ENCODE measurements at places on chromosomes 2 and 18.
A peak's percentile ranks its signal among the peaks of the same experiment; 100 is the strongest.

DNA sequence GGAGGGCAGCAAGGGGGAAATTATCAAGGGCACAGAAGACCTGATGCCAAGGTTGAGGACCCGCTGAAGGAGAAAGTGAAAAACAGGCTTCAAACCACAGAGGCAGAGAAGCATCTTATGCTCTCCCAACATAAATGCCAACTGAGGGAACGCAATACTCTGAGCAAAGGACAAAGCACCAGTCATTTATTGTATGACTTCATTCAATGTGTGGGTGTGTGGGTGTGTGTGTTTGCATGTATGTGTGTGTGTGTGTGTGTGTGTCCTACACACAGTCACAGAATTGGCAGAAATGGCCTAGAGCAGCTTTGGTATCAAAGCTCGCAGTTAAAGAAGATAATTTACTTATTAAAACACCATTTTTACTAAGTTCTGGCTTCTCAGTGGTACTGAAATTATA, 51.4 kb downstream of the UXS1 start:
- no peak for DNase-seq

- peak; percentile 24 for DNase-seq
These were observed 31.1 kb downstream of the NAB1 start for GRCh38 chr2:190679813-190680591.

DNA sequence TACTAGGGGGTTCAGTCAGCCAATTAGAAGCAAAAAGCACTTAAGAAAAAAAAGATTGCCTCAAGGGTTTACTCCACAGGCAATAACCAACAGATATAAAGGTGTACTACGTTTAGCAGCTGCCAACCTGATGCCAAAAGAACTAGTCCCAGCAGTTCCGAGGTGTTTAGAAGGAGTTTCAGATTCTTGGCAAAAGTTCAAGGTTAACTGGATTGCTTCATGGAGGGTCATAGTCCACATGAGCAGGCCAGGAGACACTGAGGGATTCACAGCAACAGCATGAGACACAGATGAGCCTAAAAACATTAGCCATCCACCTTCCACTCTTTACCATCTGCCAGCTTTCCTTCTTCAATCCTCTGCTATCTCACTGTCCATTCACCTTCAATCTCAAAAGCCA, 4.9 kb upstream of the DNAH7 start:
- no peak for DNase-seq

DNA sequence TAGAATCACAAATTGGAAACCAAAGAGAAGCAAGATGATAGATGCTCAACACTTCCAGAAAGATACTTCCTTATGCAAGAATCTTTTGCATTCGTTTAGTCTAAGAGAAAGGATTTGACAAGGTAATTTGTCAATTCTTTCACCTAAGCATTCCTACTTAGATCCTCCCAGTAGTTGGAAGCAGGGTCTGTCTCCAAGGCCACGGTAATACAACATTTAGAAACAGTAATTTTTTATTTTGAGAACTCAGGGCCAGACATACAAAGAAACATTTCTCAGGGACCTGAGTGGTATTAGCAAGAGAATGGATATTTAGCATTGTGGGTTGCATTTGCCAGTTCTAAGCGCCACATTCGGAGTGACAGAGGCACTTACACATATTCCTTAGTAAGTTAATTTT, 68.6 kb downstream of the ACYP2 start:
- no peak for DNase-seq

DNA sequence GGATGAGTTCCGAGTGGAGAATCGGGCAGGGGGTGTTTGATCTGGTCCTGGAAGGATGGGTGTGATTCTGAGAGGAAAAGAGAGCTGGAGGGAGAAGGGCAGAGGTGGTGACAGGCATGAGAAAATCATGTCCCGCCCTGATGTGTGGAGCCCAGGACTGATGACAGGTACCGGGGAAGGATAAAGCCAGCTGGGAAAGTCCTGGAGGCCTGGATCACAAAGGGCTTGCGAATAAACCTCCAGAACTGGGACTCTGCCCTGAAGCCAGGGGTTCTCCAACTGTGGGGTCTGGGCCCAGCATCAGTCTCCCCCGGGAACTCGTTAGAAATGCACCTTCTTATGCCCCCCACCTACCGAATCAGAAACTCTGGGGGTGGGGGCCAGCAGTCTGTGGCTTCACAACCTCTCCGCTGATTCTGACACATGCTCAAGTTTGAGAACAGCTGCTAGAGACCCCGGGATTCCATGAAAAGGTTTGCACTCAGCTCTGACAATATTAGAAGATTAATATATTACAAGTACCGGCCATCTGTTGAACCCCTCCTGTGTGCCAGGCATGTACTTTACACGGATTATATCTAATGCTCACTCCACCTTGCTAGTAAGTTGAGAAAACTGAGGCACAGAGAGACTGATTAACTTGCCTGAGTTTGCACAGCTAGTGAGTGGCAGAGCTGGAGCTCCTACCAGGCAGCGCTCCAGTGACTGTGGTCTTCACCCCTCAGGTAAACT, 8.0 kb downstream of the TNFRSF11A start:
- no peak for DNase-seq

- peak; percentile 13 for DNase-seq
These were observed 24.2 kb upstream of the ZDBF2 start for GRCh38 chr2:206250041-206250897.

DNA sequence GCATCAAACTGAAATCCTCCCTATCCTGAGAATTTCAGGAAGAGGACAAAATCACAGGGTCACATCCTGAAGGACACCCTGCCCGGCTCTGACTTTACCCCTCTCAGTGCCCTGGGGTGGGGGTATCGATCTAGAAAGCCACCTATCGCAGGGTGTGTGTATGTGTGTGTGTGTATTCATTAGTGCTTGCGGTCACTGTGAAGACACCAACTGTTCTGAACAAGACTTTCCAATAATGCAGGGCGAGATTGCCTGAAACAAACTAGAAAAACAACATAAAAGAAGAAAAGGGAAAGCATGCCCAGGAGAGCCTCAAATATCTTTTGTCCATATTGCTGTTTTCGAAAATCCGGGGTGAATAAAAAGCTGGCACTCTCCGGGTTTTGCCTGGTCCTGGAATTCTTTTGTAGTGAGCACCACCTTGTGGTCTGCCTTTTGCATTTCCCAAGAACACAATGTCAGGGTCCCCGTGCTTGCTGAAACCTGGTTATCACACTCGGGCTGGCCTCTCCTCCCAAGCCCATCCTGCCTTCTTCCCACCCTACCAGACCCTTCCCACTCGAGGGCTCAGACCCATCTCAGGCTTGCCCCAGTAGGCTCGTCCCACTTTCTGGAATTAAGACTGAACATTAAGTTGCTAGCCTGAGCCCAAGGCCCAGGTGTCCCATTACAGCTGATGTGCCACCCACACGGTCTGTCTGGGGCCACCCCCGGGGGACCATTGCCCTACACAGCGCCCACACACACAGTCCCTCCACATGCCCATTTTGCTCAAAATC, 25.0 kb upstream of the COPS8 start:
- peak; percentile 83 for DNase-seq

DNA sequence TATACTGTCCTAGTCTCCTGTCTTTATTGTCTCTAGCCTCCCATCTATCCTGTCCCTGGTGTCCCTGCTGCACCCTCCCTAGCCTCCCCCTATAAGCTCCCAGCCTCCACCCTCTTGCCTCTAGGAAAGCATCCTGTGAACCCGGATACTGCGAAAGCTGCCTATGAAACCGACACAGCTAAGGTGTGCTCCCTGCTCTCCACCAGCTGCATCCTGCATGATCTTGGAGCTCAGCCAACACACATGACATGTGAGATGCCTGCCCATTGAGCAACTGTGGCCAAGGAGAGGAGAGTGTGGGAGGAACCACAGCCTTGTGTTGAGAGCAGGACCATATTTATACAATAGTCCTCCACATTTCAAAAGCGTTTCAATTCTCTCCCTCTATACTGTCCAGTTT, 187.1 kb downstream of the ZBTB7C start:
- peak; percentile 0 for DNase-seq

GRCh38 chr2:225074366-225074765, 32.1 kb upstream of the DOCK10 start:
- DNase-seq: no peak

DNA sequence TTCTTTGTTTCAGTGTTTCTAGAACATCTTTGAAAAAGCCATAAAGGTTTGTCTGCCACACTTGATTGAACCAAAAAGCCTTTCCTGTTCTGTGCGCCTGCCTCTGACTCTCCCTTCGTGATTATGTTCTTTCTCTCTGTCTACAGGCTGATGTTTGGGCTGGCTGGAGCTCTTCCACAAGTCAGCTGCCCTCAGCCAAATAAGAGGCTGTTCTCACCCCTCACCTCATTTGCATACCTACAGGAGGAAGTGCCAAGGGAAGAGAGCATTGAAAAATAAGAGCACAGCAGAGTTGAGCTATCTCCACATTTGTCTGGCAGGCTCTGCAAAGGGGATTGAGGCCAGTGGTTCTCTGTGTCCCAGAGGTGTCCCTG, 15.8 kb downstream of the INPP5D start:
- DNase-seq: peak; percentile 93

GRCh38 chr2:72908741-72909140, 8.6 kb upstream of the EMX1 start:
- DNase-seq: no peak

DNA sequence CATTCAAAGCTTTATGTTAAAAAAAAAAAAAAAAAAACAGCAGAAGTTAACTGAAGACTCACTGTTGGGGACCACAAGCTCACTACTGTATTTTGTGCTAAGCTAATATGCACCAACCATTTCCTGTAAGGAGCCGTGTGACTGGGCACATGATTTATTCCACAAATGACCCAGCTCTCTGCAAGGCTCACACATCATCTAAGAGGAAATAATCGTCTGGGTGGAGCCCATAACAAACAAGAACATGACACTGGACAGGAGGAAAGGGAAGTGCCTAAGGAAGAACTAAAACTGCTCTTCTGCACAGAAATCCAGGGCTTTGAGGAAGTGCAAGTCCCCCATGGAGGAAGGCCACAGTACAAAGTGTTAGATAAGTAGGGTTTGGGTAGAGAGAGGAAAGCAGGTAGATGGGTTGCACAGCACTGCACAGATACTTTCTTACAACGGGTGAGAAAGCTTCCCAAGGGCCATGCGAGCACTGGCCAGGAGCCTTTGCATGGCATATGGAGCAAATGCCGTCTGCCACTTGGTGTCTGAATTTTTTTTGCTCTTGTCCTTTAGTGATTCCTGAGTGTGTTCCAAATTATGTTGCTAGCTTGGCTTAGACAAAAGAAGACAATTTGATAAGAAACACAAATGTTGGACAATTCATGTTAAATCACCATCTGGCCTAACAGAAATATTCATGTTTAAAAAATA, 24.4 kb downstream of the NFE2L2 start:
- peak; percentile 47 for DNase-seq

- no peak for DNase-seq
These were observed 101.4 kb downstream of the WDPCP start for GRCh38 chr2:63486861-63487290.

- DNase-seq: no peak
These were observed 1323.9 kb upstream of the DDX18 start for GRCh38 chr2:116490511-116491145.

DNA sequence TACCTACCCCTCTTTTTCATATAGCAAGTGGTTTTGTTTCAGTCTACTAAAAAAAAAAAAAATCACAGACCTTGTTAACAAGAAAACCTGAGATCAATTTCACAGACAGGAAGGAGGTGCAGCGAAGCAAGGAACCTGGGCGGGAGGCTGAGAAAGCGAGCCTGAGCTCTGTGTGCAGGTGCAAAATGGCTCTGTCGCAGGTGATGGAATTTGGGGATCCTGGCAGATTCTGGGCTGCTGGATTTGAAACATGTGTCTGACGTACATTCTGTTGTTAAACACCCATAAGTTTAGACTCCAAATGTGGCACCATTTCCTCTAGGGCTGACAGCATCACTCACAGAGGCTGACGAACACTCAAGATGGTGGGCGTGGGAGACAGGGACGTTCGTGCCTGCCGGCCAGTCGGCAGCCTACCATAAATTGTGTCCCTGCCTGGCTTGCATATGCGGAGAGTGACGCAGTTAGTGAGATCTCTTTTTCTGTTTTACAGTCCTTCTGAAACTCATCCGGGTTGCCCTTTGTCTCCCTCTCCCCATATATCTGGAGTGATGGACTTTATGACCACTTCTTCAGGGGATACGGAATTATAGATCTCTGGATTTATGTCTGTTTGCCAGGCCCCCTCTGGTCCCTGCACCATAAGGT, 8.8 kb upstream of the DDX1 start:
- peak; percentile 75 for DNase-seq

DNA sequence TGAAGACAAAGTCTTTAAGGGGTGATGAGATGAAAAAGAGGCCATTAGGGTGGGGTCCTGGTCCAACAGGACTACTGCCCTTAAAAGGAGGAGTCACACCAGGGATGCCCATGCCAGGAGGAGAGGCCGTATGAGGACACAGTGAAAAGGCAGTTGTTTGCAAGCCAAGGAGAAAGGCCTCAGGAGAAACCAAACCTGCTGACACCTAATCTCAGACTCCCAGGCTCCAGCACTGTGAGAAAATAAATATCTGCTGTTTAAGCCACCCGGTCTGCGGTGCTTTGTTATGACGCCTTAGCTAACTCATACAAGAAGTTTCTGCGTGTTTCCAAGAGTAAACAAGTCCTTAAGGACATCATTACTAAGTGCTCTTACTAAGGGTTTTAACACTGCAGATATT, 93.6 kb downstream of the DNER start:
- no peak for DNase-seq

DNA sequence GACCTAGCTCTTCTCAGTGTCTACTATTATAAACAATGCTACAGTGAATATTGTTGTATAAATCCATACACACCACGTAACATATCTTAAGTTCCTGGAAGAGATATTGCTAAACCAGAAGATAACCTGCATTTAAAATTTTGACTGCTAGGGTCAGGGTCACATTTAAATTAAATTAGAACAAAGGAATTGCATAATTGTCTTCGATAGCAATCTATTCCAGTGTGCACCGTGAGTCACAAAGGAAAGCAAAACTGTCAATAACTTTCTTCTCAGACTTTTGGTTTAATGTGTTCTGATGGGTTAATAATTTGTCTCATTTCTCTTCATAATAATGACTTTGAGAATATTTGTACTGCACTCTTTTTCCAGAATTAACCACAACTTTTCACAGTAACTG, 4.2 kb downstream of the GEN1 start:
- DNase-seq: no peak

DNA sequence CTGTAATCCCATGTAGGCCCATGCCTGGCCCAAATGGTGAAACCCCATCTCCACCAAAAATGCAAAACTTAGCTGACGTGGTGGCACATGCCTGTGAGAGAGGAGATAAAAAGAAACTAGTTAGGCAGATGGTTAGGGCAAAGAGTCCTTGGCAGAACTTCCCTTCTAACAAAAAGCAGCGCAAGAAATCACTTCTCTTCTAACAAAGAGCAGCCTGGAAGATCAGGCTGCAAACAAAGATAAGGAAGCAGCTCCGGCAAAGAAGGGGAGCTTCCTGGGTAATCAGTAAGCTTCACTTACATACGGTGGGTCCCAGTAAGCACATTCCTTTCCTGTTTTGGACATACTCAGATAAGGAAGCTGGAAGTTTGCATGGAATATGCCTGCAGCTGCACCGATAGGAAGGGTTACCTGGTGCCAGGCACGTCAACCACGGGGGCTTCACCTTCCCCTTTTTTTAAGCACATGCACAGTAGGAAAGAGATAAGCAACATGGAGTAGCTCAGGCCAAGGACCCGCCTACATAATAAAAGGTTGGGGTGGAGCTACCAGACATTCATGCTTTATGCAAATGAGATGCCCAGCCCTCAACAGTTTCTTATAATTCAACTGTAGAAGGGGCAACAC, 61.0 kb upstream of the SLC25A52 start:
- DNase-seq: no peak

Measured in OCI-LY7 (cell line).